NCI-H82 (cell line): ENCODE measurements at places on chromosomes 11 and 22.

GRCh38 chr11:74849525-74850391 is 99.1 kb downstream of the XRRA1 start:
- DNase-seq: no peak

- no peak for DNase-seq
Observed at GRCh38 chr11:29017941-29018340, 909.8 kb downstream of the METTL15 start.

DNA sequence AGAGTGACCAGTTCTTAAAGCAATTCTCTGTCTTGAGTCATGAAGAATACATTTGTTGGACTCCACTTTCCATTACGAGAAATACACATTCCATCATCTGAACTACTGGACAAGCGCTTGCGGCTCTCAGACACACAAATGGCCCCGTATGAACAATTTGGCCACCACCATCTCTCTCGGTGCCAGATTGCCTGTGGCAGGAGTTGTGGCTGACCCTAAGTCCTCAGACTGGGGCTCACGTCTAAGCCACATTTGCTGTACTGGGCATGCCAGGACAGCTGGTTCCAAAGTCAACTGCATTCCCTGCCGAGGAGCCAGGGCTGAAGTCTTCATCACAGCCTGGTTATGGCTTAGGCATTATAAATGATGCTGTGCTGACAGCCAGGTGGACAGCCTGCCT is 227.5 kb downstream of the MIAT start:
- no peak for DNase-seq

GRCh38 chr22:31451709-31452571 is 37.7 kb downstream of the EIF4ENIF1 start:
- DNase-seq: peak; percentile 42

- no peak for DNase-seq
Observed at GRCh38 chr11:130528298-130529261, 80.1 kb downstream of the ADAMTS15 start.

DNA sequence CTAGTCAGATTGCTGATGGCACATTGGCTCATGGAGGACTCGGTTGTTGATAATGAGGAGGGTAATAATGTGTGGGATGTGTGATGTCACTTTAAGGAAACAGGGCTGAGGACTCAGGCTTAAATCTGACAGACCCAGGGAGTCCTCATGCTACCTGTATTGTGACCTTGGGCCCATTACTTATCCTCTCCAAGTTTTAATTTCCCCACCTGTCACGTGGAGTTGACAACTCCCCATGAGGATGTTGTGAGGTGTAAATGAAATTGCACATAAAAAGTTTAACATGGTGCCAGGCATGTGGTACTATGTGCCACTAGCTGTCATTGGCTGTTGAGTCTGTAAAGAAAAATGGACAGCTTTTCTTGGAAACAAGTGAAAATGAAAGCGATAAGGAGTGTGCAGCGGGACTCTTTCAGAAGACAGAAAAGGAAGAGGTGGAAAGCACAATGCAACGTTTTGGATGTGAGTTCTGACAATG is 15.3 kb downstream of the IL10RA start:
- DNase-seq: no peak

DNA sequence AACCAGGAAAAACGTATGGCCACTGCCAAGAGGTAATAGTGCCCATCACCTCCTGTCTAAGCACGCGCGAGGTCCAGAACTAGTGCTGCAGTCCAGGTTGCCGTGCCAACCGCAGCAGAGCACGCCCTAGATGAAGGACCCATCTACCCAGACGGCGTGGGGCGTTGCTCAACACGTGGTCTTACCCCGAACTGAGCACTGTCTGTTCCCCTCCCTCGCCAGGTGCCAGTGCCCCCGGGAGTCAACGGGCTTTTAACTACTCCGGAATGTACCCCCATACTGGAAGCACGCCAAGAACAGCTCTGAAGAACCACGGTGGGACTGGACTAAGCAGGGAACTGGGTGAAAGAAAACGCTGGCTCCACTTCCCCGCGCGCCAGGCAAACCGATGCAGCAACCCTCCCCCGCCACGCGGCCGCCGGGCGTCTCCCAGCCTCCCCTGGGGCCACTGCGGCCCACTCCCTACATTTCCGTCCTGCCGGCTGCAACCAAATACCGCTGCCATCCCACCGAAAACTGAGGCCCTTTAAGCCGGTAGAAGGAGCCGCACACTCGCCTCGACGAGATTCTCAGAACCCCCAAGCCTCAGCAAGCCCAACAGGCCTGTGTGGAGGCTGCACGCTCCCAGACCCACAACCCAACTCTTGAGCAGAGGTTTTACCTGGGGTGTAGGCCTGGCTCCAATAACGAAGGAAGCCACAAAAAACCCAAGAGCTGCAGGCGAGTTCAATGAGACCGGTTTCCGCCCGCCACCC is at the start of gene HSPA8:
Gene HSPA8, minus strand, starts transcription at position 734 of the 755 bp plus-strand sequence. CDS start 812 bp downstream, outside the sequence.
- DNase-seq: peak; percentile 61

- DNase-seq: no peak
Observed at GRCh38 chr11:28457481-28458065, 349.4 kb downstream of the METTL15 start.

DNA sequence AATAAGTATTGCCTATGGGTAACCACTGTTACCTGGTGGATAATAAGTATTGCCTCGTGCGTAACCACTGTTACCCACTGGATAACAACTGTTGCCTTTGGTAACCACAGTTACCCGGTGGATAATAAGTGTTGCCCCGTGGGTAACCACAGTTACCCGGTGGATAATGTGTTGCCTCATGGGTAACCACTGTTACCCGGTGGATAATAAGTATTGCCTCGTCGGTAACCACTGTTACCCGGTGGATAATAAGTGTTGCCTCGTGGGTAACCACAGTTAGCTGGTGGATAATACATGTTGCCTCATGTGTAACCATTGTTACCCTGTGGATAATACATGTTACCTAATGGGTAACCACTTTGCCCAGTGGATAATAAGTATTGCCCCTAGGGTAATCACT is 9.8 kb upstream of the NXPE4 start:
- no peak for DNase-seq
